ENCODE measurements at places on chromosomes 4 and X. TPM values are rescaled to one million over a fixed set of nuclear protein-coding genes. Genes with fewer than 3 reads are reported as not detected.
A peak's percentile ranks its signal among the peaks of the same experiment; 100 is the strongest.

Gene CSAG3
- total RNA-seq, result not detected

- no peak for DNase-seq
Observed at GRCh38 chr4:73679836-73680235, 59.6 kb upstream of the RASSF6 start.

GRCh38 chr4:47118192-47118929 is 87.0 kb downstream of the GABRB1 start:
- no peak for DNase-seq

GRCh38 chr4:48634688-48635308 is 144.7 kb downstream of the ZAR1 start:
- DNase-seq, result no peak

Gene F11
- 0.50 TPM for total RNA-seq

DNA sequence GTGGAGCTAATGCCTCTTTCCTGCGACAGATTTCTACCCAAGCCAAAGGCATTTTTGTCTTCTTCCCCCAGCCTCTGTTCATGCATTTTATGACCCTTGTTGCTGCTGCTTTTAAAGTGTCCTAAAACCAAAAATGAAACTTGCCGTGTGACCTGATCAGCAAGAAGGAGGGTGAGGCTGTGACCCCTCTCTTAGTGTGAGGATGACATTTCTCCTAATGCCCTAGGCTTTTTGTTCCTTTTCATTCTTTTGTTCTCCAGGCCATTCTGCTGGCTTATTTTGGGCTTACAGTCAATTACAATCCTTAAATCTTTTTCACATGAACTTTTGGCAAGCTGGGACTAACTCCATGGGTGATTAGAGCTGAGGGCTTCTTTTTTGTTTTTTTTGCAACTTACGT is 34.4 kb downstream of the PTTG2 start:
- DNase-seq, result no peak

GRCh38 chr4:88244816-88245579 is 39.4 kb downstream of the PPM1K start:
- DNase-seq, result no peak

Gene SLC6A14
- not detected for total RNA-seq

- DNase-seq, result no peak
Observed at GRCh38 chr4:168509786-168510185, 12.9 kb downstream of the PALLD start.

Gene XG
- total RNA-seq, result 1.1 TPM

DNA sequence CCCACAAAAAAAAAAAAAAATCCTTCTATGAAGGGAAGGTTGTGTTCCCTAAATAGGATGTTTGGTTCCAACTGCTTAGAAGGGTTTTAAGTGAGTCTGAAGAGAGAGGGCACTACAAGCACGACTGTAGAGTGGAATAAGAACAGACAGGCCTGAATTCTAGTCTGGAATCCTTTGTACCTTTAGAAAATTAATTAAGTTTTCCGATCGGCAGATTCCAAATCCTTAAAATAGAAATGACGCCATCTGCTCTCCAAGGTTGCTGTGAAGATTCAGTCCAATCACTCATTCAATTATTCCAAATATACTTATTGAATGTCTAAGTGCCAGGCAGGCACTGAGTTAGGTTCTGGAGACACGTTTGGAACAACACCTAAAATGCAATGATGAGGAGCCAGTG is 3.8 kb downstream of the HS3ST1 start:
- no peak for DNase-seq

GRCh38 chr4:121143131-121143530 is 21.0 kb downstream of the TNIP3 start:
- no peak for DNase-seq

Gene CTAG2
- total RNA-seq, result not detected

Gene RBM47
- total RNA-seq, result 70.3 TPM

- DNase-seq, result peak; percentile 29
Observed at GRCh38 chr4:180827232-180828009, 1415.8 kb upstream of the TENM3 start.

GRCh38 chr4:182741914-182742313 is 175.3 kb downstream of the DCTD start:
- no peak for DNase-seq

Gene BMX
- not detected for total RNA-seq

DNA sequence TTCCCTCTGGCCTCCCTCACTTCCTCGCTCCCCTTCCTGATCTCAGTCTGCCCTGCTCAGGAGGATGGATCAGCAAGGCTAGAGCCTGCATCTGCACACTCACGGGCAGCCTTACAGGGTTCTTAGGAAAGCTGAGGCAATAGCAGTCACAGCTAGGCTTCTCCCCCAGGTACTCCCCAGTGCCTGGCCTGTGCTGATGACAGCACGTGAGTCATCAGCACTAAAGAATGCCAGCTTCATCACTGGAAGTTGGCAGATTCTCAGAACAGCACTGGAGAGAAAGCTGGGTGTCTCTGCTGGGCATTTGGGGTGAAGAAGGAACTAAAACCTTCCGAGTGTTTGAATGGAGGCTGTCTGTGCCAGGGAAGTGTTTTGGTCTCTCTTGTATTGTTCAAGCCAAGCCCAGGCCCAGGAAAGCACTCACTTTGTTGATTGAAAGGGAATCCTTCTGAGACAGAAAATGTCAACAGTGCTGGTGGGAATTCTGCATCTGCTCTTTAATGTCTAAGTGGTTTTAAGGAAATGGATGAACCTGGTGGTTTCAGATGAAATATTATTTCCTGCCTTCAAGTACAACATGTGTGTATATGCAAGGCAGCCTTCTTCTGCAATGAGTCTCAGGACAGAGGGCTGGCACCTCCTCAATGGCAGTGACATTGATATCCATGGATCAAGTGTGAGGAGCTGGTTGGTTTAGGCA is 73.0 kb upstream of the SCOC start:
- DNase-seq, result peak; percentile 2

Gene SH3RF1
- 15.3 TPM for total RNA-seq

DNA sequence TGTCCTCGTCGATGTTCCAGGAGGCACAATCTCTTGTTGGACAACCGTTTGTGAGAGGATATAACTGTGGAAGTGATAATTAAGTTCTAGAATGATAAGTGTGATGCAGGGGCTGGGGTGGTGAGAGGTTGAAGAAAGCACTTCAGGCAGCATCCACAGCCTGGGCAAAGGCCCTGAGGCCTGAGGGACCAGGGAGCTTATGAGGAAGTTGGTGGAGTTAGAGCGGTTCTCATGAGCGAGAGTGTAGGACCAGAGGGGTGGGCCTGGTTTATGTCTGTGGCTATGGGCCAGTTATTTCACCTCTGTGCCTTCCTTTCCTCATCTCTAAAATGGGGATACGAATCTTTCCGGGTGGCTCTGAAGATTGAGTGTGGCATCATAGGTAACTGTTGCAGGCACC is 2.7 kb downstream of the CCDC120 start:
- no peak for DNase-seq

DNA sequence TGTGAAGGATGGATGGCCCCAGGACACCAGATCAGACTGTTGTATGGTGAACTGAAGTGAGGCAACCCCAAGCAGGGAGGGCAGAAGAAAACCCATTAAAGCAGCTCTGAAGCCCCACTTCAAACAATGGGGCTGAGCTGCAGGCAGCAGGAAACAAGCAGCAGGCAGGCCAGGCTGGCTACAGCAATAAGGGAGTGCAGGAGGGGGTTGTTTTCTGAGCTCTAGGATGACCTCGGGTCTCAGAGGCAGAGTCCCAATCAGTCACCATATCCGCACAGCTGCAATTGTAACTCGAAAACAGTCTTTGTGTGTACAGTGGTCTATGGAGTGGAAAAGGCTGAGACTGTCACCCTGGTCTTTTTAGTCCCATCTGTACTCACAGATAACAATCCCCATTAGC is 90.4 kb downstream of the COL4A6 start:
- peak; percentile 73 for DNase-seq

DNA sequence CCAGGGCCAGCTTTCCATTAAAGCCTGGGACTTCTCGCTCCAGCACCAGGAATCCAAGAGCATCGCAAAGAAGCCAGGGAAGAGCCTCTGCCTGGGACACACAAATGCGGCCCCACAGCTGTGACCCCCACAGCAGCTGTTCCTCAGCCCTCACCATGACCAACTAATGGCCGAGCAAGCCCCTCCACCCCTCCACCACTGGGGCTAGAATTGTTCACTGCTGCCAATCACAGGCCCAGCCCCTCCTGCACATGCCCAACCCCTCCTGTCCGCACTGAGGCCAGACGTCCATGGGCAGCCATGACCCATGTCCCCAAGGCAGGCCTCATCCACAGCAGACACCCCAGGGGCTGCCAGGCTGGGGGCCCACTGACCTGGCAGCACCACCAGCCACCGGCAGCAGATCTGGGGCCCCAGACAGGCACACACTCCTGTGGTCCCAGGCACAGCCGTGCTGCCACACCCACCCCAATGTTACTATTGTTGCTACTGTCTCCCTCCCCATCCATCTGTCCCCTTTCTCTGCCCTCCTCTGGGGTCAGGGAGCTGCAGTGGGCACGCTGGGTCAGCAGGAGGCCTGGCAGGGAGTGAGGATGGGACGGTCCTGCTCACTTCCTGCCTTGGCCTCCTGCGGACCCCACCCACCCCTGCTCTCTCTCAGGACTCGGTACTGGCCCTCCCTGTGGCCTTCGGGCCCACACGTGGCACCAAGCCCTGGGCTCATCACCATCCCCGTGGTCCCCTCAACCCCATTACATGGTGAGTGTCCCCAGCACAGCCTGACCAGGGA is 56.0 kb downstream of the ZFYVE28 start:
- no peak for DNase-seq

- DNase-seq, result no peak
Observed at GRCh38 chr4:185541251-185541727, 6.0 kb upstream of the PDLIM3 start.

- no peak for DNase-seq
Observed at GRCh38 chr4:138866314-138866713, 149.3 kb upstream of the NOCT start.

- no peak for DNase-seq
Observed at GRCh38 chrX:40671126-40671525, 23.8 kb upstream of the CXorf38 start.

Gene GSX2
- not detected for total RNA-seq

Gene CSAG2
- not detected for total RNA-seq

Data from H9 (cell line).